ENCODE measurements at places on chromosomes 5 and 9.

GRCh38 chr5:159909126-159909525 lies 7.2 kb upstream of the ADRA1B start:
- DNase-seq: no peak

GRCh38 chr9:100492952-100493351 lies 20.0 kb downstream of the TMEFF1 start:
- DNase-seq: no peak

DNA sequence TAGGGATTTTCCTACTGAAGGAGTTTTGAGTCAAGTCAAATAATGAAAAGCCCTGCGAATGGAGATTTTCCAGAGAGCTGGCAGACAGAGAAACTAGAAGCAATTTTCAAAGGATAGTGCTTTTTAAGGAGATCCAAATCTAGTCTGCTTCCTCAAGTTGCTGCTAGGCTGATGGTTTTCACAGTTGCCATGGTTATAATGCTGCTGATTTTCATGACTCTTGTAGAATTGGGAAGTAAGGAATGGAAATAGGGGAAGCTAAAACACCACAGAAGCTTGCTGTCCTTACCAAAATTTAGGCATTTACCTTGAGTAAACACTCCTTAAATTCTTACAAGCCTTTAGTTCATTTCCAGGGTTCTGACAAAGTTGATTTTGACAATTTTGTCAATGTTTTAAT lies 30.1 kb upstream of the HAPLN1 start:
- peak; percentile 10 for DNase-seq

DNA sequence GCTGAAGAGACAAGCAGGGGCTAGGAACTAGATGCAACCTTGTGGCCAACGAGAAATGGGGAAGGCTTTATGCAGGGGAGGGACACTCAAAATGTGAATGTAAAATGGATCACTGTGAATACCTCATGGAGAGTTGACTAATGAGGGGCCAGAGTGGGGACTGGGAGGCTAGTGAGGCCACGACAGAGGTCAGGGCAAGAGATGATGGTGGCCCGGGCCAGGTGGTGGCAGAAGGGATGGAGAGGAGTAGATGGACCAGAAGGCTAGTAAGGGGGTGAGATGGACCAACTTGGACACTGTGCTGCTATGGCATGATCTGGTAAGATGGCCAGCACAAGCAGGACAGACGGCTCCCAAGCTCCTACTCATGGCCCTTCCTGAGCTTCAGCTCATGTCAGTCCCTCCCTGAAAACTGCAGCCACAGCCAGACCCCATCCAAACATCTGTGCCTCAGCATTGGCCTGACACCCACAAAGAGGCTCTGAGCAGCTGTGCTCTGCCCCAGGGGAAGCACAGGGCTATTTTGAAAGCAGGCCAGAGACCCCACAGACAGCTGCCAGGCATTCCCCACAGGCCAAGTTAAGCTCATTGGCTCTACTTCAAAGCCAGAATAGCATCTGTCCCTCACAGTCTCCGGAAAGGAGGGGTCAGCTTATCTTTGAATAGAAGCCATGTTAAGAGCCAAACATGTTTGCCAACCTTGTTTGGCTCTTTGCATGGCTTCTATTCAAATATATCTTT lies 22.1 kb downstream of the P4HA2 start:
- DNase-seq: no peak

GRCh38 chr5:93425096-93425495 lies 155.9 kb downstream of the NR2F1-AS1 start:
- DNase-seq: no peak

GRCh38 chr9:16221822-16222547 lies 648.5 kb downstream of the BNC2 start:
- no peak for DNase-seq

DNA sequence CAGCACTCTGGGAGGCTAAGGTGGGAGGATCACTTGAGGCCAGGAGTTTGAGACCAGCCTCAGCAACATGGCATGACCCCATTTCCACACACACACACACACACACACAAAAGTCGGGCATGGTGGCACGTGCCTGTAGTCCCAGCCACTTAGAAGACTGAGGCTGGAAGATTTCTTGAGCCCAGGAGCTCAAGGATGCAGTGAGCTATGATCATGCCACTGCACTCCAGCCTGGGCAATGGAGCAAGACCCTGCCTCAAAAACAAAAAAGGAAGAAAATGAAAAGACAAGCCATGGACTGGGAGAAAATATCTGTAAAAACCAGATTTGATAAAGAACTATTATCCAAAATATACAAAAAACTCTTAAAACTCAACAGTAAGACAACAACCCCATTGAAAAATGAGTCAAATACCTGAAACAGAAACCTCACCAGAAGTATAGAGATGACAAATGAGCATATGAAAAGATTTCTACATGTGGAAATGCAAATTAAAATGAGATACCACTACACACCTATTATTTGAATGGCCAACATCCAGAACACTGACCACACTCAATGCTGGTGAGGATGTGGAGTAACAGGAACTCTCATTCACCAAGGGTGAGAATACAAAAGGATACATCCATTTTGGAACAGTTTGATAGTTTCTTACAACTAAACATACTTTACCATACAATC lies 24.7 kb downstream of the DNAJA1 start:
- DNase-seq: no peak

DNA sequence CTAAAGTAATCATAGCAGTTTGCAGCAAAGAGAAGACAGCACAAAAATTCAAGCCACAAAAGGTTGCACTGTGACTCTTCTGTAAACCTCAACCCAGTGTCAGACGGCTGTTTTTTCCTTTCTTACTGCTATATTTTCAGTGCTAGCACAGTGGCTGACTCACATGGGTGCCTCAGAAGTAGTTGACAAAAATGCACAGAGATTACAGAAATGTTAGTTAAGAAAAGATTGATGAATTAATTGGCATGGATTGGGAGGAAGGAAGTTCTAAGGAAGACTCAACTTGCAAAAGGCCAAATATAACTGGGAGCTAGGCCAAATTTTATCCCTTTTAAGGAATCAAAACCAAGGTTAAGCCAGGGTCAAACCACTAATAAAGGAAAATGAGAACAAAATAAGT lies 43.7 kb upstream of the ITGA1 start:
- peak; percentile 14 for DNase-seq

Data from suppressor macrophage treated with lipopolysaccharide for 4 hours (primary cell).